ENCODE measurements at places on chromosomes 3 and 15.

DNA sequence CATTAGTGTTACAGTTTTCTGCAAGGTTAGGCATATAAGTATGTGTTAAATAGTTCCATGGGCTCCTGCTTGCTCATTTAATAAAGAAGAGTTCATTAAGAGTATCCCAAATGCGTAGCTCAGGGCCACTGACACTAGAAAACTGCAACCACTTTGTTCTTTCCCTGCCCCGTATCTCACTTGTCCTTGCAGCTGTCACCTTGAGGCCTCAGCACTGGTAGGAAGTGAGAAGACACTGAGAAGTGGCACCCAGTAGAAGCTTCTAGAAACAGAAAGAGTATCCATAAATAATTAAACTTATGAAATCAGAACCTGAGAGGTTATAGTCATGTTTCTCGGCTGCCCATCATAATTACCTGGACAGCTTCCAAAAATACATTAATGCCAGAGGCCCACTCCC lies 266.0 kb downstream of the KCNMB2 start:
- DNase-seq, result no peak

GRCh38 chr3:141432904-141433303 lies 53.9 kb upstream of the RASA2 start:
- DNase-seq, result no peak

- DNase-seq, result no peak
These were observed 19.6 kb downstream of the CYFIP1 start for GRCh38 chr15:22960556-22960955.

DNA sequence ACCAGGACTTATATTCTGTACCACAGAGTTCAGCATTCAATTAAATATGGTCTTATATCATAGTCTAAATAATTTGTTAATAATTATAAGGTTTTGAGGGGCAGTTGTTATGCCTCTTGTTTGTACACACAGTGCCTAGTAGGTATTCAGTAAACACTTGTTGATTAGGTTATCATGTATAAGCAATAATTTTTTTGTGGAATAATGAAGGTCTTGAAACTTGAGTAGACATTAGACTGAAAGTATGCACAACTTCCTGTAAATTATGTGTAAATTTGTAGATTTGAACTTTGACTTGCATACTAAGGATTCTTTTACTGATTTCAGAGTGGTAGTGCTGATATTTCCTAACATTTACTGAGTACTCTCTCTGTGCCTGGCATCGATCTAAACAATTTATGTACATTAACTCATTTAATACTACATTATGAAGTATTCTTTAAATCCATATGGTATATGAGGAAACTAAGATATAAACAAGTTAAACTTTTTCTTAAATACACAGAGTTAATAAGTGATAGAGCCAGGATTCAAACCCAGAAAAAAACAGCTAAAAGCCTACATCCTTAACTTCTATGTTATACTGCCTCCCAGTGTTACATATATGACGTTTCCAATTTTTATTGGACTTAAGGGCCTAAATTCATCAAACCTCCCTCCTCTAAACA lies 65.1 kb downstream of the GLCE start:
- no peak for DNase-seq

DNA sequence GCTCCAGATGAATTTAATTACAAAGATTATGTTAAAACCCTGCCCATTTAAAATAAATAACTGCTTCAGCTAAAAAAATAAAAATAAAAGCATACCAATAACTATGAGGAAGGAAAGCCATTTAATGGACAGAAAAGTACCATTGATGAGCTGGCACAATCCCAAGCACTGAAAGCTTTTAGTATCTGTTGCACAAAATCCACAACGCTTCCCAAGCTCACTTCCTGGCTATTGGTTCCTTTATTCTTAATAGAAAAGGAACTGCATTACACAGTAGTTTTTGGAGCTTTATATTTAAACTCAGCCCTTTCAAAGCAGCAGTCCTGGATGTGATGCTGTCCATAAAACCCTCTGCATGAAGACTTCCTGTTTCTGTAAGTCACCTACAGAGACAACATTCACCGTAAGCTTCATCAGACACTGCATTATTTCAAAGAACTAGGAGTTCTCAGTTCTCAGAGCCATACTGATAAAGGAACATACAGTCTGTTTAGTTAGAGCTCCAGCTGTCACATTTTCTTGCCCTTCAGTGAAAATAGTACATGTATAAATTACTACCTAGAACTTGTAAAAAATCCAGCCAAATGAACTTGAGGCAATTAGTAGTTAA lies 81.5 kb downstream of the CSNK1G1 start:
- no peak for DNase-seq

DNA sequence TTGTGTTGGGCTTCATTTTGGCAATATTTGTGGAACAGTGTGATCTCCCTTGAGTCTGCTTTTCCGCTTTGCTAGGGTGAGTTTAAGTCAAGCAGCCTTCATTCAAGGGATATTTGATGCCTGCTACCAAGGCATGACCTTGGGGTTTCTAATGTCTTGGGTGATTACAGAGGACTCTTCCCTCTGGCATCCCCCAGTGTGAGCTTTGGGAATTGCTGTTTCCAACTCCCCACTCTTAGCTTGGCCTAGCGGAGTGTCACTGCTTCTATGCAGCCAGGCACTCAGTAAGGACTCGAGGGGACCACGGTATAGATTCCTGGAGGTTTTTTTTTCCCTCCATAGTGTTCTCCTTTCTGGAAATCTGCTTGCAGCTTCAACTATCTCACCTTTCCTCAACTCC lies 21.1 kb downstream of the GCNT3 start:
- DNase-seq, result no peak

DNA sequence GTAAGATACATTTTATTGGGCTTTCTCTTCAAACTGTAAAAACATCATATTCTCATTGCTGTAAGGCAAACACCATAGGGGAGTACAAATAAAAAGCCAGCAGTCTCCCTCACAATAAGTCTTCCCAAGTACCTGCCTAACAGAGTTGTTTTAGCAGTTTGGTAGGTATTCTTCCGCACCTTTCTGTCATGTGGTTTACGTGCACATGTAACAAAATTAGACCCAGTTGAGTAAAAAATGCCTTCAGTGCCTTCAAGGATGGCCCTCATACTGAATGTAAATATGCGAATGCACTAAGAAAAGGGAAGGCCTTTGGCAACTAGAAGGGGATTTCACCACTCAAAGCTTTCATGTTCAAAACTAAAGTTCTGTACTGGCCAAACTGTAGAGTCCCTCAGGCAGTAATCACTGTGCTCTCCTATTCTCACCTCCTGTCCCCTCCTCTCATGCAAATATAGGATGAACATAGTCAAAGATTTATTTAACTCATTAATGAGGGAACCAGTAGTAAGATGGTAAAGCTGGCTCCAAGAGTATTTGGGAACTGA lies 26.4 kb downstream of the USP3 start:
- DNase-seq, result no peak

DNA sequence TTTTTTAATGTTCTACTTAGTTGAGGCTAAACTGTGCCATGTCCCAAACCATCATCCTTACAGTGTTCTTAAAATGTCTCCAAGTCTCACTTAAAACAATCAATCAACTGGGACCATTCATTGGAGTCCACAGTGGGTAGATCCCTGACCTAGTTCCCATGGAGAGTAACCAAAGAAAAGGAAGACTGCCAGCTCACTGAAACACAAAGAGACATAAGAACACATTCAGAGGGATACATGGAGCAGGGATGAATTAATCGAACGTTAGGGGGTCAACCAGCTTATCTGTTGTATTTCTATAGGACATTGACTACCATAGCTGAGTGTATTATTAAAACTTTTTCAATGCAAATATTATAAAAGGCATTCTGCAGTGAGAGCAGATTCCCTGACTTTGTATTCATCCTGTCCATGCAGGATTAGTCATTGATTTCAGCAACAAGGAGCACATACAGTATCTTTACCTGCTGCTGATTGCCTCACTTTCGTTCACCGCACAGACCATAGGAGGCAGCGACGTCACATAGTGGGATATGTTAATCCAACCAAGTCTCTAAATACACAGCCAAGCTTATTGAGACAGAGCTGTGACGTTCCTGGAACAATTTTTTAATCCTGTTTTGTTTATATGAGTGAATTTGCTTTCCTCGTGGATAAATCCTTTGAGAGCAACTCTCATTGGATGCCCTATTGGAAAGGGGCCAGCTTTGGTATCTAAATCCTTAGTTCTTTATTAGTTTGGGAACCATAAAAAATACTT lies 364.9 kb upstream of the RBMS3 start:
- no peak for DNase-seq

GRCh38 chr3:104632947-104633346 lies 733.8 kb upstream of the ALCAM start:
- no peak for DNase-seq

GRCh38 chr3:184619369-184619768 lies 57.8 kb downstream of the EPHB3 start:
- DNase-seq, result no peak

DNA sequence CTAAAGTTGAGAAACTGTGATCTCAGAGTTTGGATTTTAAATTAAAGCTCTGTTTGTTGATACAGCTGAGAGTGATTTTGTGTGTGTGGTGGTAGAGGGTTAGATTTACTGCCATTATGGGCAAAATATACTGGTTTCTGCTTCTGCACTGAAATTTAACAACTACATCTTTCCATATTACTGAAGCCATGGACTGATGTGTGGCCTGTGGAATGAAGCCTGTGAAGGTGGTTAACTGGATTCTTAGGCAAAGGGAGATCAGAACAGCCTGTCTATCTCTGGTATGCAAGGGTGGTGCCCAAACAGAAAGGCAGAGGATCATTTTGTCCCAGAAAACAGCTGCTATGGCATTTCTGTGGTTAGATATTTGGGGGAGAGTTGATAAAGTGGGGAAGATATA lies 297.3 kb upstream of the THBS1 start:
- no peak for DNase-seq

DNA sequence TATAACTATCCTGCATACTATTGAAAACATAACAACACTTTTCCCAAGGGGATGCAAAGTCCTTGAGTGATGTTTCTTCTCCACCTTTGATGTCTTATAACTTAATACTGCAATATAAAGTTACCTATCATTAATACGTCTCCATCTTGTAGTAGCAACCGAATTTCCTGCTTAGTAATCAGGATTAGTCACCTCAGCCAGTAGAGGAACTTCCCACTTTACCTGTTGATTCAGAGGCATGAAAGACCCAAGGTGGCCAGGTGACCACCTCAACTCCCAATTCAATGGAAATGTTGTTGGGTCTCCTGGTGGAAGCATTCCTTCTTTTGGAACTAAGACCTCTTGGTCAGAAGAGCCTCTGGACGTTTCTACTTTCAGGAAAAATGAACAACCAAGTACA lies 3.5 kb upstream of the TMCC1 start:
- DNase-seq, result no peak

DNA sequence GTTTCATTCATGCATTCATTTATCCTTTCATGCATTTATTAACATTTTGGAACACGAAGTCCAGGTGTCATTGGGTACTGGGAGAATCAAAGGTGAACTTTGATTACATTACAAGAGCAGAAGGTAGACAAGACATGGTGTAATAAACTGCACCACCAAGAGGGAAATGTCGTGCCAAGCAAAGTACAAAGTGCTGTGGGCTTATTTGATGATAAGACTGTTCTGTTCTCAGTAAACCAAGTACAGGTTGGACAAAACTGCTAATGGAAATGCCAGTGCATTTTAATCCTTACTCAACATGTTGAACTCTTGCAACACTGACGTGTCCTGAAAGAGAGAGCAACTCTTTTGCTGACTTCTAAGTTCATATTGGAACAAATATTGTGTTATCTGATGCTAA lies 69.4 kb downstream of the MME start:
- DNase-seq, result no peak

DNA sequence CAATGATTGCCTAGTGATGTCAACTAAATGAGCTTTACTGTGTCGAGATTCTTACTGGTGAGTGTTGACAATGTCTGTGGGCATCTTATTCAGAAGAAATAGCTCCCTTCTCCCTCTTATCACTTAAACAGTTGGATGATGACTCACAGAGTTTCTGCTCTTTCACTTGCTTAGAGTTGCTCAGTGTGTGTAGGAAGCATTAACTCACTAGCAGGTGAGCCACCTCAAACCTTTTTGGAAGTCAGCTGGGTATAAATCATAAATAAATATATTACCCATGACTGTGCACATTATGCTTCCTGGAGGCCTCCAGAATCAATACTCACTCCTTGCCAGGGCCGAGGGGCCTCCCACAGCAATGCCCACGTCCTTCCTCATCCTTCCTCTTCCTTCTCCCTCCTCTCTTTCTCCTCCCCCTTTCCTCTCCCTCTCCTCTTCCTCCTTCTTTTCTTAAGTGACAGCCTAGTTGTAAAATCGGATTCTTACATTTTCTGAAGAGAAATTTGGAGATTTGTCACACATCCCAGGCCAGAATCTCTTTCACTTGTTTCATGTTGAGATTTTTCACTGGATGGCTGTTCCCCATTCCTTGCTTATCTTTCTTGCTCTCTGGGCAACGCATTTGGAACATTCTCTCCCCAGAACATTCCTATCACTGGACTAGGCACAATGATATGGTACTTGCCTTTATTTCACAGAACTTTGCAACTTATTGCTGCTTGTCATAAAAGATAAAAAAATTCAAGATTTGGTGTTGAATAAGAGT lies 17.5 kb downstream of the SHC4 start:
- no peak for DNase-seq

DNA sequence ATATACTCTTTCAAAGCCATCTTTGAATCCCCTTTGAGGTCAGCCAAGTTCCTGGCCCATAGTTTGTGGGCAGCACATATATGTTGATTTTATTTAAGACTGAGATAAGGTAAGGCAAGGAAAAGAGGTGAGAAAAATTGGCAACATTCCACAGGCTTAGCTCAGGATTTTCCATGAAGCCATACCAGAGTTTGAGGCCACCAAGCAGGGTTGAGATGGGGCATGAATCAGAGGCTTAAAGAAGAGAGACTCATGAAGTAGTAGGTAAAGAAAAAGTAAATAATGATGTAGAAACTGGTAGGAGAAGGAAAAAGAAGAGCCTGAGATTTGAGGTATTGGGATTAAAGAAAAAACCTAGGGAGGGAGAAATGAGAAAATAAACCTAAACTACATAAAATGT lies 89.2 kb downstream of the MYO5A start:
- no peak for DNase-seq

GRCh38 chr3:177230641-177231040 lies 33.4 kb upstream of the TBL1XR1 start:
- no peak for DNase-seq

DNA sequence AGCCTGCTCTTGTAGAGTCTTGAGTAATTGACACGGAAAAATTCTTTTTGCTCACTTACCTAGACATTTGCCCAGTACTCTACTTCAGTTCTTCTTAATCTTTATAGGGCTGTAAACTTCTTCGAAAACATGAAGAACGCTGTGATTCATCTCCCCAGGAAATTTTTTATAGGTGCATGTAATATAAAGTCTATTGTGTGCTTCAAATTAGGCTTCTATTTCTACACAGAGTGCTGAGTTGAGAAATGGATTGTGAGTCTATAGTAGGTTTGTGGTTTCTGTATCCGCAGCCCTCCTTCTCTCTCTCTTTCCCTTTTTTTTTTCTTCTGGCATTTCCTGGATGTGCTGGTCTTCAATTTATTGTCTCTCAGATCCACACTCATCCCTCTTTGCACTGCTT lies 183.3 kb upstream of the DCBLD2 start:
- DNase-seq, result no peak

DNA sequence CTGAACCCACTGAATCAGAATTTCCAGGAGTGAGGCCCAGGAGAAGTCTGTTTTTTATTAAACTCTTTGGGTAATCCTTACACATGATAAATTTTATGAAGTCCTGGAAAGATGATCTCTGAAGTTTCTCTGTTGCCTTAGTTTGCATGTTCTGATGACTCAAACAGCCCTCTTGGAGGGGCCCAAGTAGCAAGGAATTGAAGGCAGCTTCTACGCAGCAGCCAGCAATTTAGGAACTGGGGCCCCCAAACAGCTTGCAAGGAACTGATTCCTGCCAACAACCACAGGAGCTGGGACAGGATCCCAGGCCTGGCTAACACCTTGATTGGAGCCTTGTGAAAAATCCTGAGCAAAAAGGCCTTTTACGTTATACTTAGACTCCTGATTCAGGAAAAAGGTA lies 5.4 kb upstream of the ACP3 start:
- DNase-seq, result no peak

All from stimulated activated CD8-positive, alpha-beta memory T cell treated with anti-CD3 and anti-CD28 coated beads, Interleukin-4, amount 100 ng/mL, for 1 hour (primary cell).